ENCODE measurements at places on chromosomes 16 and 17. TPM values are rescaled to one million over a fixed set of nuclear protein-coding genes. Genes with fewer than 3 reads are reported as not detected.

DNA sequence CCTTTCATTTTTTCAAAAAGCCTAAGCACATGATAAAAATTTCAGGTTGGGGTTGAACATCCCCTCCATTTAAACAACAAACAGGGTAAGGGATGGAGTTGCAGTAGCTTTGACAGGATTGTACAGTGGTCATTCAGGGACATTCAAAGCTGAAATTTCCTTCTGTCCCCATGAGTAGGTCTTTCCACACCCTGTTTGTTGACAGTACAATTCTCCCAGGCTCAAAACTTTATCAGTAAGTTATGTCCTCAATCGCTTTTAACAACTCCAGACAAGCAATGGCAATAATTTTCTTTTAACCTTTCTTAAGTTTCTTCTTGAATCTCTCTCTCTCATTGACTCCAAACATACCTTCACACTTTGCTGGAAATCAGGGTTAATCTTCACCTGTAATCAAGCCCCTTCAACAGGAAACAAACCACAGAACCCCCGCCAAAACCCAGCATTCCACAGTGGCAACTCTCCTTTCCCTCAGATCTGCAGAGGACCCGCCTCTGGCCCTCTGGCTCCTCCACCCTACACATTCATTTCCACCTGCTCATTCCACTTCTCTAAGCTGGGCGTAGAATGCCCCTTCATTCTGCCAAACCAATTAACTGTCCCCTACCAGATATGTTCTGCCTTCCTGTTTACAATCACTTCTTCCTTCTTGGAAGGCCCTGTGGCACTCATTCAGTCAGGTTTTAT is 20.7 kb downstream of the TXNDC11 start:
- no peak for DNase-seq

The NOTUM gene
- total RNA-seq = 1.6 TPM

DNA sequence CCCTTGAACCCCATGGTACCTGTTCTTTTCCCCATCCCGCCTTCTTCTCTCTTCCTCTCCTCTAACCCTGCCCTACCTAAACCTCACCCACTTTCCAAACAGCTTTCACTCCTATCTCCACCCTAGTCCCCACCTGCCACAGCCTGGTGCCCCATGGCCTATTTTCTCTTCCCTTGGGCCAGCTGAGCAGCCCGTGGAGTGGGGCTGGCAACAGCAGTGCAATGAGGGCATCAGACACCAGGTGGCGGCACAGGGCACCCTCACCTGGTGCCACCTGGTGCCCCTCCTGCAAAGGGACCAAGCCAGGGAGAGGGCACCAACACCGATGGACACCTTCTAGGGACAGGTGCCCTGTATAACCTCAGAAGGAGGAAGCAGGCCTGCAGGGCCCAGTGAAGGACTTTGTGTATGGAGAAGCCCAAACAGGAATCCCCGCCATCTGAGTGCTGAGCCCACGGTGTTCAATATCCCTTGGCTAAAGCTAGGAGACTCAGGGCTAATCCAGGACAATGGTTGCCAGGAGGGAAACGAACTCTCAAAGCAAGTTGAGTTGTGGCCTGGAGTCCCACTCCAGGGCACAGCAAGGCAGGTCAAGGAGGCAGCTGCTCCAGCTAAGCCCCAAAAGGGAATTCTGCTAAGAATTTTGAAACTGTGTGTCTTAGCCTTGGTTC is 4.0 kb upstream of the ABCC3 start:
- peak; percentile 73 for DNase-seq

GRCh38 chr16:14409563-14409962 is 220.5 kb downstream of the PARN start:
- DNase-seq = no peak

Data from GM23338 (cell line).